ENCODE measurements at places on chromosomes 11 and 22. TPM values are rescaled to one million over a fixed set of nuclear protein-coding genes. Genes with fewer than 3 reads are reported as not detected.

The LRRC74B gene
- total RNA-seq, result 0.75 TPM

The WBP2NL gene
- total RNA-seq, result 0.27 TPM

The OR52I1 gene
- total RNA-seq, result 0.49 TPM

DNA sequence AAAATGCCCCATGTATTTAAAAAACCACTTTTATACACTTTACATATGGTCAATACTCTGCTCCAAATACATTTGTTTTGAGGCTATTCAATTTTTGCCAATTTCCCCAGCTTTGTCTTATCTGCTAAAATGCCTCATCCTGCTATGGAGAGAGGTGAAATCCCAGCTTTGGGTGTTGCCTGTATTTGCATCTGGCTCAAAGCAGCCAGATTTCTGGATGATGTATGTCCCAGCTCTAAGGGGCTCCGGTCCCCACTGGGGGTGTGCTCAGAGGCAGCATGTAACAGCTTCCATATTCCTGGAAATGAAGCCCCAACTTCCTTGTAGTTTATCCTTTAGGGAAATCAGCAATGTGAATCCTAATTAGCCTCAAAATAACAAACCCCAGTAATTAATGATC, 59.5 kb downstream of the WT1 start:
- ATAC-seq, result no peak

- no peak for ATAC-seq
Measured at GRCh38 chr11:82995235-82995634, 76.5 kb downstream of the RAB30 start.

DNA sequence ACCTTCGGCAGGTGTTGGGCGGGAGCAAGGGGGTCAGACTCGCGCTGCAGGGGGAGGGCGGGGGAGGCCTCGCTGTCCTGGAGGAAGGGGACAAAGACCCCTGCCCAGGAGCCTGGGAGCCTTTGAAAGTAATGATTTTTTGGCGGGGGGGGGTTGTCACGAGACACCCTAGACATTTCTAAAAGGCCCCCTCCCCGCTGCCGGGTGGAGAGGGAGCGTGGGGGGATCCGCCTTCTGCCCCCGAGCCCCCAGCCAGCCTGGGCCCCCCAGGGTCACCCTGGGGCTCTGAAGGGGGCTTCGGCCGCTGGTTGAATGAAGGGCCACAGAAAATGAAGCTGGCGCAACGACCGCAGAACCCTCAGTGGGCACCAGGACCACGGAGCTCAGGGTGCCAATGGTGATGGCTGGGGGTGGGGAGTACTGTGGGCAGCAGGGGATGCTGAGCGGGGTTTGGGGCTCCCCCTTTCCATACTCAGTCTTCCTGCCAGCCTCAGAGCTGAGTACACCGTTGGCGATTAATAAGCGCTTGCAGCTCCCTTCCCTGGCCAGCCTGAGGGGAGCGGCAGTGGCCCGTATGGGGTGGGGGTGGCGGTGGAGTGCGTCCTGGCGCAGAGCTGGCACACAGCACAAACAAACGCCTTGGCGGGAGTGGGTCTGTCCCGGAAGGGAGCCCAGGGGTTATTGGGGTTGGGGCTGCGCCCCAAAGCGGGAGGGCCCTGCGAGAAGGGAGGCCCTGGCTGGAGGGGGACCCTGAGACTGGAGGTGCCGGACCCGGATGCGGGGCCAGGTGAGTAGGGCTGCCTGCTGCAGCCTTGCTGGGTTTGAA, 1.2 kb upstream of the DUSP8 start:
- no peak for ATAC-seq

GRCh38 chr22:48651036-48651890, 1176.4 kb downstream of the BRD1 start:
- no peak for ATAC-seq

- no peak for ATAC-seq
Measured at GRCh38 chr22:43262990-43263644, 76.2 kb upstream of the TTLL12 start.

- ATAC-seq, result peak; percentile 54
Measured at GRCh38 chr11:30585125-30585891, 845 bp downstream of the MPPED2 start.

- ATAC-seq, result peak; percentile 43
Measured at GRCh38 chr11:86388198-86388597, 13.5 kb downstream of the CCDC81 start.
